ENCODE measurements at places on chromosomes 13 and 19.

GRCh38 chr19:18453269-18454024 is 15.5 kb upstream of the ISYNA1 start:
- DNase-seq = no peak

- no peak for DNase-seq
These were observed 6.8 kb downstream of the FUT6 start for GRCh38 chr19:5832527-5833216.

- DNase-seq = no peak
These were observed 13.0 kb downstream of the FAM124A start for GRCh38 chr13:51235186-51235585.

- DNase-seq = no peak
These were observed 13.2 kb downstream of the RASA3 start for GRCh38 chr13:114119196-114119595.

- DNase-seq = no peak
These were observed 13.7 kb downstream of the ILF3 start for GRCh38 chr19:10667867-10668266.

GRCh38 chr19:33687481-33688170 is 65.9 kb downstream of the CHST8 start:
- no peak for DNase-seq

GRCh38 chr19:35557539-35558399 is 5.7 kb downstream of the ATP4A start:
- peak; percentile 18 for DNase-seq

- DNase-seq = no peak
These were observed 394.2 kb downstream of the ITGBL1 start for GRCh38 chr13:101846701-101847100.

DNA sequence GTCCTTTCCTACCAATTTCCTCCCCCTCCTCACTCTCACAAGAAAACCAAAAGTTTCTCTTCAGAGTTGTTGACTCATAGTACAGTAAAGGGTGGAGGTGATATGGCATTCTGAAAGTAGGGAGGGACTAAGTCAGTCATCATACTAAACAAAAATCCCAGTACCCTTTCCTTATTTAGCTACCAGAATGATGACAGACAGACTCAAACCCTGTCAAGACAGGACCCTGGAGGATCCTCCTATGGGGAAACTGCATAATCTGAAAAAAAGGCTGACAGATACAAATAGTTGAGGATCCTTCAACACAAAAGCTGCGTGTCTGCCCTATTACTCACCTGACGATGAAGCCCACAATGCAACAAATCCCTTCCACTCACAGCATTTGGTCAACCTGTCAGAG is 55.5 kb downstream of the CYSLTR2 start:
- no peak for DNase-seq

GRCh38 chr13:92390217-92390616 is 836.4 kb upstream of the GPC6 start:
- no peak for DNase-seq

DNA sequence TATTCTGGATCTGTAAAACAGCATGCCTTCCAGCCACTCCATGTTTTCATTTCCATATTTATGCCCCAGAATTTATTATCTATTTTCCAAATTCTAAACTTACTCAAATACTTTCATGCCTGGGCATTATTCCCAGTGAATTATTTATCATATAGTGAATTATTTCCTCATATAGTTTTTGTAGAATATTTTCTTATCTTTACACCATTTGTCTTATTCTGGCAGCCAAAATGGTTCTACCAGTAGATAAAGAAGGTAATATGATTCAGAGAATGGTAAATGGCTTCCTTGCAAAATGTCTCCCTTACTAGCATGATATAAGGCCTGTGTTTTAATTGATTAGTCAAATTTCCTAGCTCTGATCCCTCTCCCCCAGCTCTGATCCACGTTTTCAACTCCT is 305.8 kb downstream of the SPRY2 start:
- no peak for DNase-seq

DNA sequence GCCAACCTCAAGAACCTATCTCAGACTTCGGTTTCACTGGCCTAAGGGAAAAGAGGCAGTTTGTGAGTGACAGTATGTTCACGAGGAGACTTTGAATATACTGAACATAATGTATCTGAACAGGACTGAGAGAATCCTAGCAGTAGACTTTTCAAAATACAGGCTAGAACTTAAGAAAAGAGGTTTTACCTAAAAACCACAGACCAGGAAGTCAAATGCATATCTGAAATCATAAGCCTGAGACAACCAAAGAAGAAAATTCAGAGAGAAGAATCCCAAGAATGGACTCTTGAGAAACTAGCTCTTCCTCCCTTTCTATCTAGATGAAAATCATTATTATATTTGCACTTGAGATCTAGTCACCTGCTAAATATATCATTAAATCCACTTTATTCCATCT is 17.6 kb downstream of the MYCBP2 start:
- DNase-seq = no peak

DNA sequence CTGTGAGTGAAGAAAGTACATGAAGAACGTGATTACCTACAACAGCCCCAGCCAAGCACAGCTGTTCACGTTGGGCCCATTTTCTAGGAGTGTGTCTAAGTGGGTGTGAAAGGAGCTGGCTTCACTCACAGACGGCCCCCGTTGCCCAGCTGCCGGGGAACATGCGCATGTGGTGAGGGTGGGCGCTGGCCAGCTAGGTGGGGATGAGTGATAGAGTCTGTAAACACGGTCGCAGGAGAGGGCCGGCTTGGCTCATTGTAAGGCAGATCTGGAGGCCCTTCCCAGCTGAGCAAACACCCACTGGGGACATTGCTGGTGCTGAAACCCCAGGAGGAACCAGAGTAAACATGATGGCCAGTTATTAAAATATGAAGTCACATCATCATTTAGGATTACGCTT is 160.5 kb downstream of the TEX29 start:
- DNase-seq = no peak

DNA sequence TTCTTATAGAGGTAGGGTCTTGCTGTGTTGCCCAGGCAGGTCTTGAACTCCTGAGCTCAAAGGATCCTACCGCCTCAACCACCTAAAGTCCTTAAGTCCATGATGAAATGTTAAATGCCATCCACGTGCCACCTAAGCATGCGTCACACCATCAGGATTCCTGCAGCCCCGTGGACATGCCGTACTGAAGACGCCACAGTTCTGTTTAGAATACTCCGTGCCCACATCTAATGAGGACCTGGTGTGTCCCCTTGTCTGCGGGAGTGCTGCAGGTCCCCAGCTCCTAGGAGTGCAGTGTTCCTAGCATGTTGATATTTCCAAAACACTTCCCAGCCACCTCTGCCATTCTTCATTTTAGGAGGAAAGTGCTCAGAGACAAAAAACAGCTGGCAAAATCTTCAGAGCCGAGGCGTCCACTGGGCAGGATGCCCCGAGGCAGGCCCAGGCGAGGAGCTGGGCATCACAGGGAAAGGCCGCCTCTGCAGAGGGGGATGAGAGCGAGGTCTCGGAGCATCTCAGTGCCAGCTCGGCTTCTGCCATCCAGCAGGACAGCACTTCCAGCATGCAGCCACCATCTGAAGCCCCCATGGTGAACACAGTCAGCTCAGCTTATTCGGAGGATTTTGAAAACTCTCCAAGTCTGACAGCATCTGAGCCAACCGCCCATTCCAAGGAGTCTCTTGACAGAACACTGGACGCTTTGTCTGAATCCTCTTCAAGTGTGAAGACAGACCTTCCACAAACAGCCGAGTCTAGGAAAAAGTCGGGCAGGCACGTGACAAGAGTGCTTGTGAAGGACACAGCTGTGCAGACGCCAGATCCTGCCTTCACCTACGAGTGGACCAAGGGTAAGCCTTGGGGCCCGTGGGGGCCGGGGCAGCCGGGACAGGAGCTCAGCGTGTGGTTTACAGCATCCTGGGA is 13.2 kb downstream of the C19orf44 start:
- DNase-seq = no peak

DNA sequence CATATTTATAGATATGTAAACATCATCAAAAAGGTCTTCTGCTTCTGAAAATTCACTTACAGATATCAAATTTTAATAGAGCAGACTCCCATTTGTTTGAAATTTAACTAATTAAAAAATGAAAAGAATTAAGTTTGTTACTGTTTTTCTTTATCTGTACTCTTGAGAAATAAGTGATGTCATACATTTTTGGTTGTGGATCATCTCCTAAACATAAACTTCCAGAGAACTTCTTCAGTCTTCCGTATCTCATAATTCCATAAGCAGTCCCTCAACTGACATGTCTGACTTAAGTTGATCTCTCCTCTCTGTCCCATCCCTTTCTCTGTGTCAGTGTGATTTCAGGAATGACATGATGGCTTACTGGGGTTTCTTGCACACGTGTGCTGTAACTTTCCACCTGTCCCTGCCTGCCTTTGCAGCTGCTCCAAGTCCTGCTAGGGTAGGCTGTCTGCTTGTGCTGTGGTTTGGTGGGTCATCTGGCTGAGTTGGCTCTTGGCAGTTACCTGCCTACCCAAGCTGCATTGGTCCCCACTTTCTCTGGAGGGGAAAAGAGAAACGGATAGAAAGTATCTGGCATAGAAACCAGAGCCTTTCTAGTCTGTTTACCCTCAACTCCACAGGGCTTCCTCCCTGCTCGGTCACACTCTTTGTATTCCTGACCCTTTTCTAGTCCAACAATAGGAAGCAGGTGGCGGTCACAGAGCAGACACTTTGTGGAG is 127.1 kb downstream of the GGACT start:
- DNase-seq = no peak

GRCh38 chr19:43798546-43799409 is 3.5 kb downstream of the LYPD5 start:
- peak; percentile 59 for DNase-seq

- no peak for DNase-seq
These were observed 9.1 kb downstream of the SSBP4 start for GRCh38 chr19:18428173-18428786.

DNA sequence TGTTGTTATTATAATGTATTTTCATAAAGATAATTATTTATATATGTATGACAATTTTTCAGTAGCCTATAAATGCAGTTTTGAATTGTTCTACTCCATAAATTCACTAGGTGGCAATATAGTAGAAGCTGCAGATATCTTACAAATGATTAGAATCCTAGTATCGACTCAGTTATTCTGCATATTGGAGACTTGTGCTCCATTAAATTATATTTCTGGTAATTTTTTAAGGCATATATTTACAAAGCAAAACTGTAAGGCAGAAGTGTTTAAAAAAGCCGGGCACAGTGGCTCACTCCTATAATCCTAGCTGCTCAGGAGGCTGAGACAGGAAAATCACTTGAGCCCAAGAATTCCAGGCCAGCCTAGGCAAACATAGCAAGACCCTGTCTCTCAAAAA is 58.7 kb downstream of the DPY19L3 start:
- no peak for DNase-seq

Data from stimulated activated CD8-positive, alpha-beta memory T cell treated with anti-CD3 and anti-CD28 coated beads, Interleukin-15, amount 100 ng/mL, for 4 hours (primary cell).